Lung (tissue), 17 donors: ENCODE measurements at places on chromosomes 3 and 15. TPM values are rescaled to one million over a fixed set of nuclear protein-coding genes. Genes with fewer than 3 reads are reported as not detected.
A peak's percentile ranks its signal among the peaks of the same experiment; 100 is the strongest.

- H3K27ac ChIP-seq = no peak overlapping the region
- no peak for DNase-seq
- no peak overlapping the region for H3K4me3 ChIP-seq
- no peaks in the 10 kb centered on the region for H3K4me1 ChIP-seq
- H3K27me3 ChIP-seq = no peaks in the 10 kb centered on the region
Measured at GRCh38 chr3:40128166-40128565, 181.3 kb upstream of the EIF1B start.

DNA sequence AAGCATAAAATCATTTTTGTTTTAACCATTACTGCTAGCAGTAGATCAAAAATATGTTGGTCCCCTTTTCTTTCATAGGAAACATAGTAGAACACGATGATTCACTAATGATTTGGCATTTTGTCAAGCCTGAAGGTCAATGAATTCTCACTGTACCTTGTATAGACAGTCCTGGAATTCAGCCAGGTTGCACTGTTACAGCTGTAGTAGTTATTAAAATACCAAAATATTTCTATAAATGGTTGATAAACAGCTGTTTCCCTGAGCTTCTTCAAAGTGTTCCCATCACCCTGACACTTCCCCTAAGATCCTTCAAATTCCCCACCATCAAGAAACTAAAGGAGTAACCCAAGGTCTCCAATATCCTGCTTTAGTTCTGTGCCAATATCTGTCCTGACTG lies 200.9 kb downstream of the ATP8B4 start:
- H3K4me1 ChIP-seq = no peaks in the 10 kb centered on the region
- no peak overlapping the region for H3K4me3 ChIP-seq
- no peaks in the 10 kb centered on the region for H3K36me3 ChIP-seq
- no peak overlapping the region for H3K27ac ChIP-seq
- DNase-seq = peak; percentile 33

- peaks cover 19% of the 10 kb centered on the region for H3K4me1 ChIP-seq
- H3K27me3 ChIP-seq = no peaks in the 10 kb centered on the region
- H3K36me3 ChIP-seq = peaks cover 5% of the 10 kb centered on the region
- H3K27ac ChIP-seq = peak within 1 kb of the TSS; percentile 85
Measured at GRCh38 chr3:37861620-37862041, at the start of gene CTDSPL. Gene CTDSPL (plus strand): TSS chr3:37861880. CDS start chr3:37862200, 320 bp downstream.

GRCh38 chr3:32288819-32289218 lies 50.3 kb downstream of the CMTM8 start:
- H3K4me1 ChIP-seq = no peaks in the 10 kb centered on the region
- DNase-seq = no peak
- H3K36me3 ChIP-seq = no peaks in the 10 kb centered on the region

DNA sequence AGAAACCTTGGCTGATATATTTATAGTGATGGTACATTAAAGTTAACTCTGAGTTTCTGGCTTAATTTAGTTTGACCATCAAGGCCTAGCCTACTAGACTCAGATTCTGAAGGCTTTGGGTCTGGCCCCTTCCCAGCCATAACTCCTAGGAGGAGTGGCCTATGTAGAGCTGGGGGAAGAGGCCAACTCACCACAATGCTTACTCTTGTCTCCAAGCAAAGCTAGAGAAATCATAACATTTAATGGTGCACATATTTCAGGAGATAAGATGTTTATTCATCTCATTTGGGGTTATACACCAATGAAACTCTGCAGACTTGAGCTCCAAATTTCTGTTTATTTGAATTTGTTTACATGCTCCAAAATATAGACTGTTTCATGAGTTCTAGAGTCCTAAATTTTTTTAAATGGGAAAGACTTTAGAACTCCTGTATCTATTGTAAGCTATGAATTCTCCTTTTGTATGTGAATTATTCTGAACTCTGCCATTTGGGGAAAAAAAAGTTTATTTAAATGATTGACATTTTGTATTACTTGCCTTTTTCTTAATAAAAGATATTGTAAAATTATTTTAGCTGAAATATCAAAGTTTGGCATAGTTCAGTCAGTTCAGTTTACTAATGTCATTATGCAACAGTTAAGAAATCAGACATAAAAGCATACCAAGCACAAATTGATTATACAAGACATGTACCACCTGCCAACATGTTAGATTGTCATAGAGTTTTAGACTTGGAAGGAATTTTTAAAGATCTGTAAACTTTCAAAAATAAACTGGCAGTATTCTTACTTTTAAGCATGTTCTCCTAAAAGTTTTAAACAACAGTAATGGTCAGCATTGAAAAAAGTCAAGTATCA lies 143.4 kb upstream of the NR2E3 start:
- peak; percentile 94 for DNase-seq
- no peaks in the 10 kb centered on the region for H3K36me3 ChIP-seq
- no peak overlapping the region for H3K27ac ChIP-seq
- no peak overlapping the region for H3K4me3 ChIP-seq

GRCh38 chr3:120052677-120053076 lies 41.6 kb downstream of the GSK3B start:
- H3K36me3 ChIP-seq = peaks cover 4% of the 10 kb centered on the region
- DNase-seq = no peak
- no peaks in the 10 kb centered on the region for H3K27me3 ChIP-seq
- H3K27ac ChIP-seq = no peak overlapping the region
- H3K4me3 ChIP-seq = no peak overlapping the region

DNA sequence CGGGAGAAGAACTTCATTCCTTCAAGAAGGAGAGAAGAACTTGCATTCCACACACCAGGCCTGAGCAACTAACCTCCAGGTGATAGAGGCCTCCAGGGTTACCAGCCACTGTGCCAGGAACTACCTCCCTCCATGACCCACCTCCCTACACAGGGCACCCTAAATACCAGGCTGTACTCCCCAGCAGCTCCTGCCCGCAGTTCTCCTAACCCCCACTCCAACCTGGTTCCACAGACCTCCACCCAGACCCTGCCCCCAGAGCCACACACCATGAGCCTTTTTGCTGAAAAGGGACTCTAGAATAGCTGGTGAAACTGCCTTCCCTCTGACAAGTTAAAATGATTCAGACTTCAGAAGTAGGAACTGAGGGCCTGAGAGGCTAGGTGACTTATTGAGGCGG lies 8.2 kb downstream of the IGDCC3 start:
- no peaks in the 10 kb centered on the region for H3K4me1 ChIP-seq
- H3K27me3 ChIP-seq = no peaks in the 10 kb centered on the region
- DNase-seq = no peak
- H3K4me3 ChIP-seq = no peak overlapping the region
- H3K27ac ChIP-seq = no peak overlapping the region

- H3K27ac ChIP-seq = no peak overlapping the region
- H3K4me3 ChIP-seq = no peak overlapping the region
- H3K27me3 ChIP-seq = no peaks in the 10 kb centered on the region
- no peaks in the 10 kb centered on the region for H3K36me3 ChIP-seq
- peaks cover 16% of the 10 kb centered on the region for H3K4me1 ChIP-seq
- DNase-seq = no peak
Measured at GRCh38 chr15:61396235-61396919, 167.3 kb upstream of the RORA start.

DNA sequence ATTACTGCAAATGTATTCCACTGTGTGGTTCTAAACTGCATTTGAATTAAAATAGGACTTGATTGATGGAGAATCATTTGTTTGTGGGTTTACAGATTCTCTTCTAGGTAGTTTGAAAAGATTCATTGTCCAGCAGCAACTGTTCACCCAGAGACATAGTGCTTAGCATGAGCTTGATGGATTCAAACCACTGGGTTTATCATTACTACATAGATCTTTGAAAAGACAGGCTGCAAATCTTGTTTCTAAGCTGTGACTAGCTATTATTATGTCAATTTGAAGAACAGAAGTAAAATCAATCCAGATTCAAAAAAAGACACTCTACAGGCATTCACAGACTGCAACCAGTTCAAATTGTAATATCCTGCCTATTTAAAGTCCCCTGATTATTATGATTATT lies 49.8 kb downstream of the MBNL1 start:
- no peak for DNase-seq
- no peaks in the 10 kb centered on the region for H3K27me3 ChIP-seq
- H3K27ac ChIP-seq = no peak overlapping the region
- H3K4me1 ChIP-seq = peaks cover 1% of the 10 kb centered on the region

GRCh38 chr3:155745795-155746550 lies 1.1 kb upstream of the PLCH1 start:
- H3K36me3 ChIP-seq = no peaks in the 10 kb centered on the region
- H3K4me1 ChIP-seq = peaks cover 9% of the 10 kb centered on the region
- DNase-seq = peak; percentile 41
- peaks cover 49% of the 10 kb centered on the region for H3K27me3 ChIP-seq
- no peak overlapping the region for H3K4me3 ChIP-seq

DNA sequence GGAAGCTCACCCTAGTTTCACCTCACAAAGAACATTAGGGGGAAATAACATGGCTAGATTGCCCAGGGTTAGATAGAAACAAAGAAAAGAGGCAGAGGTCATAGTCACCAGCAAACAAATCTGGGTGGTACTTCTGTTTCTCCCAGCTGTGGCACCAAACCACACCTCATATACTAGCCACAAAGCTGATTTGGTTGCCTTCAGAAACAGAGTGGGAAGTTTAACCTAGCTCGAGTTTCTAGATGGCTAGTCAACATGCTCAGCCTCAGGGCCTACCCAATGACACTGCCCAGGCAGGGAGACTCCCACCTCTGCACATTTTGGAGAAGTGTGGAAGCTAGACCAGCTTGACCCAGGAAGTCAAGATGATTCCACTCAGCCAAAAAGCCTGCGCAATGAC lies 174.2 kb downstream of the GABRB3 start:
- H3K27ac ChIP-seq = no peak overlapping the region
- no peaks in the 10 kb centered on the region for H3K4me1 ChIP-seq
- no peaks in the 10 kb centered on the region for H3K36me3 ChIP-seq
- no peaks in the 10 kb centered on the region for H3K27me3 ChIP-seq

DNA sequence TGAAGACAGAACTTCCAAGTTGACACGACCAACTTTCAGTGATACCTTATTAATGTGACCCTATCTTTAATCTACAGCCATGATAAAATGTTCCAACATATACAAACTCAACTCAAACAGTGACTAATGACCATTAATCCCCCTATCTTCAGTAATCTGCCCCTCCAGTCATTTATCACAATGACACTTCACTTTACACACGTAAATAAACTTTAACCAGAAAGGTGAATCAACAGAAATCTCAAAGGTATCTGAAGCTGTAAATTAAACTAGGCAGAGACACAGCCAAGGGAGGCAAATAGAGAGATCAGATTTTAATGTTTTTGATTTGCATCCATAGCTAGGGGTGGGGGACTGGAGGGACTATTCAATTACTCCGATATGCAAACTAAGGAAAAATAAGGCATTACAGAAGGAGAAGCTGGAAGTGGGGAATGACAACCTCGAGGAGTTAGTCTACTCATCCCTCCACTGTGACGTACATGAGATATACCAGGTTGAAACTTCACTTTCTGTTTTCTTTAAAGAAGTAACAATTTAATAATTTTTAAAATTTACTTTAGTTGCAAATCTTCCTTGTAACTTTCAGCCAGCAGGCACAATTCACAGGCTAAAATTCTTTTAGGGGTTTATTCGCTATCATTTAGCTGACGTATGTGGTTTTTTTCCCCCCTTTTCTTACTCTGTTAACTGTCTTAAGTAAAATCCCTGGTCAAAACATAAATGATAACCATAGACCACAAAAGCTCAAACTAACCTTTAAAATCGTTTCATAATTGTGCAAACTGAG lies 751.0 kb downstream of the ROBO1 start:
- H3K27me3 ChIP-seq = no peaks in the 10 kb centered on the region
- no peak overlapping the region for H3K27ac ChIP-seq
- no peak for DNase-seq
- peaks cover 19% of the 10 kb centered on the region for H3K4me1 ChIP-seq
- H3K4me3 ChIP-seq = no peak overlapping the region

DNA sequence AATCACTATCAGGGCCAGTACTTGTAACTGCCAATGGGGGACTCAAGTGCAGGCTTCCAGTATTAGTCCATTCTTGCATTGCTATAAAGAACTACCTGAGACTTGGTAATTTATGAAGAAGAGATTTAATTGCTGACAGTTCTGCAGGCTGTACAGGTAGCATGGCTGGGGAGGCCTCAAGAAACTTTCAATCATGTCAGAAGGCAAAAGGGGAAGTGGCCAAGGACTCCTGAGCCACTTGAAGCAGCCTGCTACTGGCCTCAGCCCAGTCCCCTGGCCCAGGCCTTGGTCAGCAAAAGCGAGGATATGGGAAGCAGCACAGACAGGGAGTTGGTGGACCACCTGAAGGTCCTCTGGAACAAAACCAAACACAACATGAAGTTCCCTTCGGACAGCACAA lies 29.2 kb upstream of the OR5K1 start:
- H3K27me3 ChIP-seq = no peaks in the 10 kb centered on the region
- H3K36me3 ChIP-seq = no peaks in the 10 kb centered on the region
- no peak overlapping the region for H3K4me3 ChIP-seq
- H3K27ac ChIP-seq = no peak overlapping the region
- no peaks in the 10 kb centered on the region for H3K4me1 ChIP-seq
- no peak for DNase-seq

GRCh38 chr3:196842567-196843434 lies 24.9 kb upstream of the SENP5 start:
- no peaks in the 10 kb centered on the region for H3K27me3 ChIP-seq
- no peaks in the 10 kb centered on the region for H3K4me1 ChIP-seq
- H3K27ac ChIP-seq = no peak overlapping the region
- no peak for DNase-seq

- no peak overlapping the region for H3K4me3 ChIP-seq
- H3K27me3 ChIP-seq = no peaks in the 10 kb centered on the region
- H3K27ac ChIP-seq = no peak overlapping the region
- no peaks in the 10 kb centered on the region for H3K36me3 ChIP-seq
- no peak for DNase-seq
- peaks cover 7% of the 10 kb centered on the region for H3K4me1 ChIP-seq
Measured at GRCh38 chr3:122892118-122892960, 97.5 kb downstream of the SLC49A4 start.

GRCh38 chr3:195911946-195912270 lies 3.6 kb upstream of the TNK2 start:
- H3K4me1 ChIP-seq = no peaks in the 10 kb centered on the region
- H3K4me3 ChIP-seq = no peak overlapping the region
- H3K27ac ChIP-seq = no peak overlapping the region
- DNase-seq = no peak

- peak; percentile 64 for DNase-seq
- peak overlapping the region; percentile 72 for H3K27ac ChIP-seq
- no peaks in the 10 kb centered on the region for H3K36me3 ChIP-seq
- peak overlapping the region; percentile 73 for H3K4me3 ChIP-seq
- H3K4me1 ChIP-seq = peaks cover 8% of the 10 kb centered on the region
Measured at GRCh38 chr15:74541494-74542165, 610 bp downstream of the ARID3B start.

GRCh38 chr3:194640829-194641228 lies 7.6 kb upstream of the TMEM44 start:
- H3K4me3 ChIP-seq = no peak overlapping the region
- peak overlapping the region; percentile 73 for H3K27ac ChIP-seq
- no peaks in the 10 kb centered on the region for H3K27me3 ChIP-seq
- H3K36me3 ChIP-seq = peaks cover 16% of the 10 kb centered on the region
- DNase-seq = no peak

Gene ZPLD1
- polyA plus RNA-seq = 0.05 TPM

Gene PDCD10
- 26.7 TPM for polyA plus RNA-seq

Gene CCDC13
- 2.0 TPM for polyA plus RNA-seq

Gene WDR93
- polyA plus RNA-seq = 1.4 TPM

Gene SLC33A1
- 12.0 TPM for polyA plus RNA-seq

Gene PLS1
- polyA plus RNA-seq = 9.3 TPM

Gene SH2D7
- 0.04 TPM for polyA plus RNA-seq

Gene CADM2
- polyA plus RNA-seq = 0.43 TPM
